CD4-positive, alpha-beta T cell treated with Interleukin-15 for 4 hours (primary cell): ENCODE measurements at places on chromosomes 12 and 14.

DNA sequence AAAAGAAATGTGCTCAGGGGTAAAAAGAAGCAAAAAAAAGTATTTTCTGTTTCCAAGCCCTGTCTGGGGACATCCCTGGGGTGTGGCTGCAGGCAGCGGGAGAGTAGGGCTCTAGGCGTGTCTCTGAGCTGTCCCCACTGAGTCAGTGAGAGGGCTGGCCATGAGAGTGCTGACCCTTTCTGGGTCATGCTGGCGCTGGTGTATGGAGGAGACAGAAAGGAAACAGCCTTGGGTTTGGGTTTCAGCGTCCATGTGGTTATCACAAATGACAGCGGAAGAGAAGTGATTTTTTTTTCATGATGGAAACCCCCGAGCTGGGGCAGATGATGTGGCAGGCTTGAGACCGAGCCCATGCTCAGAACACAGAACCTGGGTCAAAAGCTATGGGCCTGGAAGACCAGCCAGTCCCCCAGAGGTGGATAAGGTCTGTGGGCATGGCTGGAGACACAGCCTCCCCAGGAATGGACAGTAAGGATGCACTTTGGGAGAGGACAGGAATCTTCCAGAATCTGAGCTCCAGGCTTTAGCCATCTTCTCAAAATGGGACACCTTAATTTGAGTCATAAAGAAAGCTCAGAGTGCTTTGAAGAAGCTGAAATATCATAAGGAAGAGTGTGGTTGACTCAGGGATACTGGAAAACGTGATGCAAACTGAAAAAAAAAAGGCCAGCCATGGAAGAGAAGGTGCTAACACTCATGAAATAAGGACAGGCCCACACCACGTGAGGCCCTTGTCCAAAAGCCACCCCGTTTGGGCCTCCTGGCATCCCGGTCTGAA is 36.2 kb downstream of the SYNE3 start:
- DNase-seq: peak; percentile 71

GRCh38 chr12:120887253-120888043 is 16.7 kb downstream of the SPPL3 start:
- DNase-seq: no peak

DNA sequence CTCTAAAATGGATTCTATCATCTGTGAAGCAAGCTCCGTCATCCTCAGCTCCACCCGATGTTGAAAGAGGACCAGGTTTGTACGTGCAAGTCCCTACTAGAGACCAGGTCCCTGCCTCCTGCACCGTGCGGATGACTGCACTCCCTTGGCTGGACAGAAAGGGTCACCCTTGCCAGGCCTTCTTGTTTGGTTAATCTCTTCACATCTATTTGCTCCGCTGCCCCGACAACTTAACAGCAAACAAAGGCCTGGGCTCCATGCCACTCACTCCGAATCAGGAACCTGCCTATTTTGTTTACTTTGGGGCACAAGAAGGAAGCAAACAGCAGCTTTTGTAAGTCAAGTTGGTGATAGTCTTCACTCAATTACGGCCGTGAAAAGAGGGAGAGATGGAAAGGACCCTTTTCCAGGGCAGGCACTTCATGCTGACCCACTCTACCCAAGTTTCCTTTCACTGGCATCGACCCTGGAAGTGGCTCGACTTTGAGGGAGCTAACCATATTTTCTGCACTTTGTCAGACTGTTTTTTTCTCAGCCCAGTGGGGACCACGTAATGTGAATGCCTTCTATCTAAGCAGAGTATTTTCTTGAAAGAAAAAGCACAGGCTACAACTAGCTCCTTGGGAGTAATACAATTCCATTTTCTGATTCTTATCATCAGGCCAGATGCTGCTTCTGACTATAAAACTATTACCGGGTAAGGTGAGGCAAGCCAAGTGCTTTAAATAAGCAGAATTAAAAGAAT is 202.6 kb downstream of the FOXN3 start:
- DNase-seq: no peak

DNA sequence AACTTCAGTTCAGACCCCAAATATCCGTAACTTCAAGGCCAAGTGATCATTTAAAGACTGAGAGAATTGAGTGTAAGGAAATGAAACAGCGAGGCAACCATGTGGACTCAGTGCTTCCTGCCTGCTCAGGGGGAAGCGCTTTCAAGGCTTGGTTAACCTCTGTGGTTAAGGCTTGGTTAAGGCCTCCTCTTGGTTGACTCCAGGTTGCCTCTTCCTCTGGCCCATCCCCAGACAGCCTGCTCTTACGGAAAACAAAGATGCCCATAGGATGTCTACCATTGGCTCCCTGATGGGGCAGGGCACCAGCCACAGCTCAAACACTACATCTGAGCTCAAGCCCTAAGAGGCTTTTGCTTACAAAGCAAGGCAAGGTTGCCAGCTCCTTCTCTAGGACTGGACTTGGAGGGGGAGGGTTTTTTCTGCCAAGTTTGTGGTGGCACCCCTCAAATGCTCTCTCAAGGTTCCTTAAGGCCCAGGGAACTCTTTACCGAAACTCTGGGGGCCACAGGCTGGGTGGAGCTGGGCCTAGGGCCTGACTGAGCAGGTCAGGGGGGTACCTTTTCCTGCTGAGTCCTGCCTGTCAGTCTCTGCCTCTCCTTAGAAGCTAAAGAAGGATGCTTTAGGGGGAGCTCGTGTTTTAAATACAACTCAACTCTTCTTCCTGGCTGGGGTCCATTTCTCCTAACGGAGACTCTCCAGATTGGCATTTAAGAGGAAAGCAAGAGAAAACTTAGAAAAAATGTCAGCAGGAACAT is 13.7 kb downstream of the COL2A1 start:
- DNase-seq: peak; percentile 44

DNA sequence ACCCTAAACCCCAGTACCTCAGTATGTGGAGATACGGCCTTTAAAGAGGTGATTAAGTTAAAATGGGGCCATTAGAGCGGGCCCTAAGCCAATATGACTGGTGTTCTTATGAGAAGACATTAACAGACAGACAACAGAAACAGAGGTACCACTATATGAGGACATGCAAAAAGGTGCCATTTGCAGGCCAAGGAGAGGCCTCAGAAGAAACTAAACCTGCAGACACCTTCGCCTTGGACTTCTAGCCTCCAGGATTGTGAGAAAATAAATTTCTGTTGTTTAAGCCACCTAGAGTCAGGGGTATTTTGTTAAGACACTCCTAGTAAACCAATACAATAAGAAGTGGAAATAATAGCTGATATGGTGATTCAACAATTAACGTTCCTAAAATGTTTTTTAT is 32.6 kb downstream of the PTPRB start:
- no peak for DNase-seq

- no peak for DNase-seq
Measured at GRCh38 chr14:104229534-104230055, 91.2 kb downstream of the KIF26A start.

DNA sequence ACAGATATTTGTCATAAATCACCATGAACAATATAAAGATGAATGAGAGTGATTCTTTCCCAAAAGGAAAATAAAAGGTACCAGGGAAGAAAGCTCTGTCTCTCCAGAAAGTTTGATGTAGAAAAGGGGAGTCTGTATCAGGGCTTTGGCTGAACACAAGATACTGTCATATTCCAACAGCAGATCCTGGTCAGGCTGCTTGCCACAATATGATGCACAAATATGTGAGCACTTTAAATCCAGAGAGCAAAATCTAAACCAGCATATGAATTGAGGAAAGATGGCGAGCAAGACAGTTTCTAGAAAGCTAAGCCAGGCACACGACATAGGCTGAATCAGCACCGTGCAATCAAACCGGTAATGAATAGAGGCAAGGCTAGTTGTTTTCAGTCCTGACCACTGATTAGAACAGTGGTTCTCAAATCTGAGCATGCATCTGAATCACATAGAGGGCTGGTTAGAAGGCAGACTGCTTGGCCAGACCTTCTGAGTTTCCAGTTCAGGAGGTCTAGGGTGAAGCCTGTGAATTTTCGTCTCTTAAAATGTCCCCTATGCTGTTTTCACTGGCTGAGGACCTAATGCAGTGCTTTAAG is 60.7 kb downstream of the PLCZ1 start:
- DNase-seq: no peak

- DNase-seq: no peak
Measured at GRCh38 chr14:30528778-30529642, 29.9 kb upstream of the G2E3 start.

- no peak for DNase-seq
Measured at GRCh38 chr14:22465201-22465840, 123.7 kb downstream of the DAD1 start.

GRCh38 chr12:126147321-126147720 is 1082.1 kb downstream of the AACS start:
- DNase-seq: no peak

GRCh38 chr12:57280211-57281062 is 29.4 kb upstream of the STAC3 start:
- DNase-seq: peak; percentile 76

DNA sequence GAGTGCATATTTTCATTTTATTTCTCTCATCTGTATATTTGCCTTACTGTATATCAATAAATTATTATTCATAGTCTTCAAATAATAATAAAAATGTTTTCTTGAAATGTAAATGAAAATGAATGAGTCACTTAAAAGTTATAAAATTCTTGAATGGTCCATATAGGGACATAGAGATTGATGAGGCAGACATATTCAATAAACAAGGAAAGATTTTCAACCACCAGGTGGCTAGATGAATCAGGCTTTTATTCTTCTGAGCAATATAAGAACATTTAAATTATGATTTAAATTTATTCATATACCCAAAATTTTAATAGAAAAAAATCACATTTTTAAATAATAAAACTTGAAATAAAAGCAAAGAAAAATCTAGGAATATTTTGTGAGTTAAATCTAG is 249.5 kb downstream of the ACSS3 start:
- no peak for DNase-seq

GRCh38 chr14:99538275-99538674 is 57.1 kb downstream of the CCNK start:
- no peak for DNase-seq

GRCh38 chr14:93040443-93040842 is 75.3 kb downstream of the ITPK1 start:
- DNase-seq: no peak

DNA sequence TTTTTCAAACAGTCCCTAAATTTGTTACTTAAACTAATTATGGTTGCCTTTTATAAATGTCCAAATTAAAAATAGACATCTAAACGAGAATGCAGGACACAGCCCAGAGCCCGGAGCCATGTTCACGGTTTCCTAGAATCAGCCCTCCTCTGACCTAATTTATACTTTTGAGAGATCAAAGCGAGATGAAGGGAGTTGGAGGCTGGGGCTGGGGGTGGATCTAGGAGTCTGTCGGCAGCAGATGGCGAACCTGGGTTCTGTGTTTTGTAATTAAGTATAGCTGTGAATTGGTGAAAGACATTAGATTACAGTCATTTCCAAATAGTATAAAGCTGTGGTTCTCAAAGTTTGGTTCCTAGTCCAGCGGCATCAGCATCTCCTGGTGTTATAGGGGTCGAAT is 210.1 kb downstream of the SLC41A2 start:
- DNase-seq: no peak

DNA sequence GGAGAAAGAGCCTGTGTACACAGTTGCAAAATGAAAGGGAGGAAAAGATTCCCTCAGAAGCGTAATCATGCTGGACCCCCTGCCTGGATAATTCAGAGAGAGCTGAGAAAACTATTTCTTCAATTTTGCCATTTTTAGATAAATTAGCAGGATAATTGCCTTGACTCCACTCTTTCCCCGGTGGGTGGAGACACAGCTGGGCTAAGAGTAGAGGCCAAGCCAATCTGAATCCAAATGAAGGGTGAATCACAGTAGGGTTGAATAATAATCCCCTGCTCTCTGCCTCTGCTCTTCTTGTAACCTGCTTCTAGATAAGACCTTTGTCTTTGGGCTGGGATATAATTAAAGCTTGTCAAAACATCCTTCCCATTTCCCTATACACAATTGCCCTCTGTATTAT is 150.1 kb downstream of the CAPZA3 start:
- DNase-seq: no peak

DNA sequence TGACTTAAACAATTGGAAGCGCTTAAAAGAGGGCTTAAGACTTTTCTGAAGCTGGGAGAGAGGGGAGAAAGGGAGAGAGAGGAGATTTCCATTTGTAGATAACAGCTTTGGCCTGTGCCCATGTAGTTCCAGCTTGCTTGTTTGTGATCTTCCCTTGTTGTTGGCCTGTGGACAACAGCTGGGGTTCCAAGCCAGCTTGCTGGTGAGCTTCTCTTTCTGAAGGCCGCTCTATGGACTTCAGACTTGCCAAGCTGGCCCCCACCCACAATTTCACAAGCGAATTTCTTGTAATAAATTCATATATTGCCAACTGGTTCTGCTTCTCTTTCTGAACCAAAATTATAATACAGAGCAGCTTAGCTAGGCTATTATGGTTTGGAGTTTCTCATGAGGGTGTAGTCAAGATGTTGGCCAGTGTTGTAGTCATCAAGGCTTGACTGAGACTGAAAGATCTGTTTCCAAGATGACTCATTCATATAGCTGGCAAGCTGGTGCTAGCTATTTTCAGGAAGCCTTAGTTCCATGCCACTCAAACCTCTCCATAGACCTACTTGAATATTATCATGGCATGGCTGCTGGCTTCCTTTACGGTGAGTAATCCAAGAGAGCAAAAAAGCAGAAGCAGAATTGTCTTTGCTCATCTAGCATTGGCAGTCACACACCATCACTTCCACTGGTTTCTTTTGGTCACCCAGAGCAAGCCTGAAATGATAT is 89.4 kb downstream of the ATP23 start:
- DNase-seq: no peak

GRCh38 chr12:21223930-21224329 is 92.9 kb downstream of the SLCO1B1 start:
- DNase-seq: no peak
